ENCODE measurements at places on chromosomes 2 and 18. TPM values are rescaled to one million over a fixed set of nuclear protein-coding genes. Genes with fewer than 3 reads are reported as not detected.

GRCh38 chr2:97716695-97717612 lies 3.6 kb downstream of the ZAP70 start:
- H3K36me3 ChIP-seq, result no peaks in the 10 kb centered on the region
- H3K4me3 ChIP-seq, result no peak overlapping the region
- DNase-seq, result no peak
- no peak overlapping the region for H3K27ac ChIP-seq
- no peaks in the 10 kb centered on the region for H3K27me3 ChIP-seq
- H3K4me1 ChIP-seq, result no peaks in the 10 kb centered on the region

Gene HOXD11
- not detected for total RNA-seq

Gene BOK
- total RNA-seq, result 44.2 TPM

DNA sequence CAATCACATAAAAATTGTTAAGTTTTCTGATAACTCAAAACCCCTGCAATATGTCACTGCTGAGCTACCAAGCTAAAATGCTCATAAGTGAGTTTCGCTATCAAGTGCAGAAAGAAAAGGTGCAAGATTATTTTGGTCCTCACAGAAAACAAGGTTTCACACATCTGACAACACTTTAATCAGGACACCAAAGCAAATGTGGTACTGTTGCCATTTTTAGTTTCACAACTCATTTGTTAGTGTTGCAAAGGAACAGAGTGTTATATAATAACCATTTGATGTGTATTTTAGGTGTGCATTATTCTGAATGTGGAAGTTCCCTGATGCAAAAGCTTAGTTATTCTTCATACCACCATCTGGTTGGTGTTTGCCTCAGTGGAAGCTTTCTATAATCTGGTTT lies 956.2 kb downstream of the DSC3 start:
- no peaks in the 10 kb centered on the region for H3K36me3 ChIP-seq
- no peaks in the 10 kb centered on the region for H3K4me1 ChIP-seq
- no peak for DNase-seq

Gene TXNDC2
- 0.12 TPM for total RNA-seq

- H3K36me3 ChIP-seq, result no peaks in the 10 kb centered on the region
- H3K4me3 ChIP-seq, result no peak overlapping the region
- H3K27me3 ChIP-seq, result peaks cover 22% of the 10 kb centered on the region
- DNase-seq, result no peak
These were observed 580.1 kb downstream of the ZEB2 start for GRCh38 chr2:143939626-143940330.

GRCh38 chr18:74281980-74282754 lies 9.6 kb downstream of the CYB5A start:
- H3K36me3 ChIP-seq, result peaks cover 13% of the 10 kb centered on the region
- DNase-seq, result no peak
- peaks cover 93% of the 10 kb centered on the region for H3K4me1 ChIP-seq
- peak overlapping the region; percentile 69 for H3K27ac ChIP-seq

GRCh38 chr18:3444954-3445353 lies 5.0 kb upstream of the TGIF1 start:
- no peak overlapping the region for H3K4me3 ChIP-seq
- no peaks in the 10 kb centered on the region for H3K36me3 ChIP-seq
- no peak overlapping the region for H3K27ac ChIP-seq
- H3K4me1 ChIP-seq, result peaks cover 12% of the 10 kb centered on the region
- DNase-seq, result no peak

- DNase-seq, result no peak
- H3K27me3 ChIP-seq, result no peaks in the 10 kb centered on the region
- no peak overlapping the region for H3K27ac ChIP-seq
- H3K4me1 ChIP-seq, result no peaks in the 10 kb centered on the region
These were observed 137.2 kb upstream of the KLHL14 start for GRCh38 chr18:32909798-32910561.

Gene PDIA6
- total RNA-seq, result 167 TPM

GRCh38 chr2:84815146-84815545 lies 65.7 kb downstream of the TRABD2A start:
- H3K4me1 ChIP-seq, result no peaks in the 10 kb centered on the region
- DNase-seq, result no peak
- H3K27me3 ChIP-seq, result no peaks in the 10 kb centered on the region
- H3K4me3 ChIP-seq, result no peak overlapping the region

Gene PID1
- total RNA-seq, result 48.0 TPM

DNA sequence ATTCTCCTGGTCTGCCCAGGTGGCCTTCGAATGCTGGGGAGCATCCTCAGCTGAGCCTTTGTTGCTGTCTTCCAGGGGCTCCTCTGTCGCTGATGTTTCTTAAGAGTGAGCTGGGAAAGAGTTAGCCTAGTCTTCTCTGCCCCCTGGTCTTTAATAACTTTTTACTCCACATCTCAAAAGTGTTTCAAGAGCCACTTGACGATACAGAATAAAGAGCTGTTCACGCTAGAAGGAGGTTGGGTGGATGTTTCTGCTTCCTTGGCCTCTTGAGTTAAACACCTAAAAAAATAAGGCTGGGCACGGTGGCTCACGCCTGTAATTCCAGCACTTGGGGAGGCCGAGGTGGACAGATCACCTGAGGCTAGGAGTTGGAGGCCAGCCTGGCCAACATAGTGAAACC lies 2.8 kb upstream of the BUB1 start:
- H3K27ac ChIP-seq, result no peak overlapping the region
- no peak for DNase-seq
- peaks cover 15% of the 10 kb centered on the region for H3K4me1 ChIP-seq
- H3K4me3 ChIP-seq, result no peak overlapping the region
- no peaks in the 10 kb centered on the region for H3K27me3 ChIP-seq

DNA sequence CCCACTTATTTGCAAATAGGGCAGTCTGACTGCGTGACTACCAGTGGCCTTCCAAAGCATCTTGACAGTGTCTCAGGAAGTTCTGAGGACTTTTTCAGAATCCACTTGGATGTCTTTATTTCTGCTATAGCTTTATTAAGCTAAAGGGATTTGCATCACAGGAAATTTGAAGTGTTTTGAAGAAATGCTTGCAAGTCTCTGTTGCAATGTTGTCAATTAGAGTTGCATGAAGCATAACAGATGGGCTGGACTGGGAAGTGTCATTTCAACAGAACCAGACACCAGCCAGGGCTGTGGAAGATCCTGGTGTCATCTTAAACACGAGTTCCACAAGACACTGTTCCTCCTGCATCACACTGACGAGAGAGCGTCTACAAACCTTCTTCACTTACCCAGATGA lies 224.5 kb downstream of the EN1 start:
- H3K27ac ChIP-seq, result no peak overlapping the region
- no peak overlapping the region for H3K4me3 ChIP-seq
- no peaks in the 10 kb centered on the region for H3K27me3 ChIP-seq
- no peak for DNase-seq
- H3K4me1 ChIP-seq, result no peaks in the 10 kb centered on the region

DNA sequence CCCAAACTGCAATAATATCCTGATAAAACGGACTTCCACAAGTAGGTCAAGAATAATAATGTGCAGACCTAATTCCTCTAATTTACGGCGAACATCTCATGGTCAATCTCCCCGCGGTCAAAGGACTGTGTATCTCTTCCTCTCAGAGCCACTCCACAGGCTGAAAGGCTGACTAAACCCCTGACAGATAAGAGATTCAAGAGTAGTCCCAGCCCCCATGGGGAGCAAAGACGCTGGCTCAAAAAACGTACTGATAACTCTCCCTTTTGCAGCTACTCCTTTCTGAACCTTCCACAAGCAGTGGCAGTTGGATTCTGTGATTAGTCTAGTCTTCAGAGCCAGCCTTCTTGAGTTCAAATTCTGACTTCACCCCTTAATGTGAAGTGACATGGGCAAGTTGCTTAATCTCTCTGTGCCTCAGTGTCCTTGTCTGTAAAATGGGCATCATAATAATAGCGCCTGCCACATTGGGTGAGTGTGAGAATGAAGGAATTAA lies 19.7 kb upstream of the IL18R1 start:
- no peak overlapping the region for H3K27ac ChIP-seq
- H3K4me3 ChIP-seq, result no peak overlapping the region
- no peak for DNase-seq
- no peaks in the 10 kb centered on the region for H3K36me3 ChIP-seq
- no peaks in the 10 kb centered on the region for H3K27me3 ChIP-seq
- H3K4me1 ChIP-seq, result no peaks in the 10 kb centered on the region

DNA sequence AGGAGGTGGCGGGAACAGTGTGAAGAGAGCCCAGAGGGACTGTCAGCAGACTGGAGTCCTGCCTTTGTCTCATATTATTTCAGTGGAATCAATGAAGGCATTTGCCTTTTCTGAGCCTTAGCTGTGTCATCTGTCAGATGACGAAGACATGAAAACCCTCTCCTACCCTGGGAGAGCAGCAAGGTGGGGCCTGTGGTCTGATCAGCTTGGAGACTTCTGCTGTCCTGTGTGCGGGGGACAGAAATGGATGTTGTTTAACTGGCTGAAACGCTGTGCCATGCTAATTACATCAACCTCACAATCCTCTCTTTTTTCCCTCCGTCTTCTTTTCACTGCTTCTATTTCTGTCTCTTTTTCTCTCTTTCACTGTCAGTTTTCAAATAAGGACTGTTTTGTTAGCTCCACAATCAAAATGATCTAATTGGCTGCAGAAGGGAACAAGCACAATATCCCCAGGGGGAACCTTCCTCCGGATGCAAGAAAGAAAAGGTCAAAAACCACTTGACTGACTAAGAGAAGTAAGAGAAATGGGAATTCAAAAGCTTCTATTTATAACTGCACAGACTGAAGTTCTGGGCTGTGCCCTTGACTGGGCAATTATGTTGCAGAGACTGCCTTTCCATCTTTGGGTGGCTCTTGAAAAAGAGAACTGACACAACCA lies 340.1 kb downstream of the CLIP4 start:
- no peaks in the 10 kb centered on the region for H3K27me3 ChIP-seq
- no peak for DNase-seq
- H3K4me3 ChIP-seq, result no peak overlapping the region
- H3K4me1 ChIP-seq, result no peaks in the 10 kb centered on the region

Gene DYSF
- total RNA-seq, result 41.2 TPM

Gene LAMA1
- total RNA-seq, result 0.65 TPM

GRCh38 chr2:103991591-103991990 lies 862.3 kb upstream of the POU3F3 start:
- no peaks in the 10 kb centered on the region for H3K36me3 ChIP-seq
- H3K4me3 ChIP-seq, result no peak overlapping the region
- no peaks in the 10 kb centered on the region for H3K27me3 ChIP-seq
- no peak overlapping the region for H3K27ac ChIP-seq
- H3K4me1 ChIP-seq, result no peaks in the 10 kb centered on the region

GRCh38 chr2:136325844-136326331 lies 207.9 kb upstream of the CXCR4 start:
- H3K27me3 ChIP-seq, result no peaks in the 10 kb centered on the region
- no peaks in the 10 kb centered on the region for H3K36me3 ChIP-seq
- H3K4me3 ChIP-seq, result no peak overlapping the region
- DNase-seq, result no peak

GRCh38 chr18:36153203-36153602 lies 23.5 kb downstream of the ELP2 start:
- peaks cover 97% of the 10 kb centered on the region for H3K36me3 ChIP-seq
- H3K4me3 ChIP-seq, result no peak overlapping the region
- no peaks in the 10 kb centered on the region for H3K27me3 ChIP-seq
- no peak for DNase-seq
- H3K4me1 ChIP-seq, result no peaks in the 10 kb centered on the region

- no peaks in the 10 kb centered on the region for H3K27me3 ChIP-seq
- H3K4me3 ChIP-seq, result no peak overlapping the region
- H3K36me3 ChIP-seq, result no peaks in the 10 kb centered on the region
These were observed 52.8 kb upstream of the PTMA start for GRCh38 chr2:231655488-231655887.

DNA sequence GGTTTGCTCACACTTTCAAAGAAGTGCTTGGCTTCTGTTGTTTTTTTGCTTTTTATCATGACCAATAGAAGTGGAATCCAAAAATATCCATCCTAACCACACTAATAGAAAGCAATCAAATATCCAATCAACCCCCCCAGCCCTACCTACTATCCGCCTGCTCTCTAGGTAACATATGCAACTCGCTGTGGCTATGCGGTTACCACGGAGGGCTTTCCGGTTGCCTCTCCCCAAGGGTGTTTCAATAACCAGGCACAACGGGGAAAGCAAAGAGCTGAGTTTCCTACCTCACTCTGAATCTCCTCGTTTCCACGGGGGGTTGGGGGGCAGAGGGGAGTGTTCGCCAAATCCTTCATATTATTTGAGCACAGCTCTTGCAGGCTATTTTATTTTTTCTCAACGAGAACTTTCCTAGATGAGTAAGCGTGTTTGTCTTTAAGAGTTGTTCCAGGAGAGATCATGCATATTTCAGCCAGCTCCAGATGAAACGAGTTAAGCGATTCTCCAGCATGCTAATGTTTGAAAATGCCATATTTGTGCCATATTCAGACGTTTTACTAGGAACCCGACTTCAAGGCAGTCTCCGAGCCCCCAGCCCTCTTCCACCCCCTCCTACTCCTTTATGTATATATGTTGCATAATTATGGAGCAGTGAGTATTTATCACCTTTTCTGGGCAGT lies 30.3 kb downstream of the PAX3 start:
- no peaks in the 10 kb centered on the region for H3K36me3 ChIP-seq
- H3K27ac ChIP-seq, result no peak overlapping the region
- no peaks in the 10 kb centered on the region for H3K4me1 ChIP-seq
- peaks cover 22% of the 10 kb centered on the region for H3K27me3 ChIP-seq
- no peak overlapping the region for H3K4me3 ChIP-seq
- no peak for DNase-seq

- DNase-seq, result no peak
- peaks cover 10% of the 10 kb centered on the region for H3K36me3 ChIP-seq
- no peaks in the 10 kb centered on the region for H3K27me3 ChIP-seq
- peak overlapping the region; percentile 1 for H3K4me3 ChIP-seq
These were observed 128.0 kb downstream of the NFATC1 start for GRCh38 chr18:79523736-79524180.

DNA sequence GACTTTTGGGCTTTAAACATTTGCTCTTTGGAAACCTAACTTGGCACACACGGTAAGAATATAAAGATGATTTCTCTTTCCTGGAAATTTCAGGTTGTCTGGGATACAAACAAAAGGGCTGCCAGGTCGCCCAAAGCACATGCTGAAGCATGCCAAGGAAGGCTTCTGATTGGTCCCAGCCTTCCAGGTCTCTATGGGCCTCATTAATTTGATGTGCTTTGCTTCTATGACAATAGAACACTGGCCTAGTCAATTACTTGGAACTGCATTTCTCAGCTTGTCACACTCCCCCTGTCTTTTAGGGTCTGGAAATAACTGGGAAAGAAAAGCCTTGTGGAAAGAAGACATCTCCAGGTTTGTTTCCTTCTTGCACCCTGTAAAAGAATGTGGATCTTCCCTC lies 228.9 kb downstream of the ADCYAP1 start:
- H3K4me1 ChIP-seq, result no peaks in the 10 kb centered on the region
- H3K4me3 ChIP-seq, result no peak overlapping the region
- H3K36me3 ChIP-seq, result no peaks in the 10 kb centered on the region
- no peak for DNase-seq
- no peaks in the 10 kb centered on the region for H3K27me3 ChIP-seq
- no peak overlapping the region for H3K27ac ChIP-seq

GRCh38 chr18:62524440-62525200 lies 1.8 kb downstream of the ZCCHC2 start:
- H3K4me1 ChIP-seq, result peaks cover 40% of the 10 kb centered on the region
- H3K27me3 ChIP-seq, result no peaks in the 10 kb centered on the region
- peak; percentile 79 for DNase-seq
- H3K27ac ChIP-seq, result peak overlapping the region; percentile 97
- H3K36me3 ChIP-seq, result no peaks in the 10 kb centered on the region

GRCh38 chr2:237310515-237311114 lies 103.3 kb downstream of the COL6A3 start:
- peaks cover 11% of the 10 kb centered on the region for H3K4me1 ChIP-seq
- H3K36me3 ChIP-seq, result no peaks in the 10 kb centered on the region
- no peaks in the 10 kb centered on the region for H3K27me3 ChIP-seq
- H3K27ac ChIP-seq, result no peak overlapping the region
